Effector memory CD8-positive, alpha-beta T cell (primary cell): ENCODE measurements at places on chromosomes 7 and 10.

- no peak for DNase-seq
These were observed 651 bp upstream of the ARPC1A start for GRCh38 chr7:99325001-99325493.

- DNase-seq, result no peak
These were observed 463 bp upstream of the LRRTM3 start for GRCh38 chr10:66925373-66925772.

- DNase-seq, result no peak
These were observed 336.3 kb downstream of the PTPRN2 start for GRCh38 chr7:158251061-158251965.

- DNase-seq, result no peak
These were observed 106.2 kb downstream of the TWIST1 start for GRCh38 chr7:19011212-19011611.

DNA sequence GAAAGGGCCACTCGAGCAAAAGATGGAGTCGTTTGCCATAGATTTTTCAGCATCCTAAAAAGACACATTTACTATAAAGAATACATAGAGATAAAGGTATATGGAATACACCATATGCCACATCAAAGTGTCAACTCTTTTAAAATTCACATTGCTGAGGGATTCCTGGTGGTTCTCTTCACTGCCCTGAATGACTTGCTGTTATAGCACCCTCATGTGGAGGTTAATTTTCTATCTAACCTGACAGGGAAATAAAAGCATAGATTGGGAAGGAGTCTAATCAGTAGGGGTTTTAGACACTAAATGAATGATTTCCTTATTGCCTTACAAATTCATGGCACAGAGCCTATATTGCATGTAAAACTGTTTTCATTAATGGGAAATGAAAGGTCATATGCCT, 25.9 kb downstream of the DNAH11 start:
- DNase-seq, result no peak

- no peak for DNase-seq
These were observed at the start of gene KCND2 for GRCh38 chr7:120272701-120273475. Gene KCND2, plus strand, starts transcription at chr7:120273175.

- no peak for DNase-seq
These were observed 50.7 kb upstream of the AMPH start for GRCh38 chr7:38681882-38682281.

GRCh38 chr7:139771001-139771956, 6.5 kb downstream of the HIPK2 start:
- no peak for DNase-seq

DNA sequence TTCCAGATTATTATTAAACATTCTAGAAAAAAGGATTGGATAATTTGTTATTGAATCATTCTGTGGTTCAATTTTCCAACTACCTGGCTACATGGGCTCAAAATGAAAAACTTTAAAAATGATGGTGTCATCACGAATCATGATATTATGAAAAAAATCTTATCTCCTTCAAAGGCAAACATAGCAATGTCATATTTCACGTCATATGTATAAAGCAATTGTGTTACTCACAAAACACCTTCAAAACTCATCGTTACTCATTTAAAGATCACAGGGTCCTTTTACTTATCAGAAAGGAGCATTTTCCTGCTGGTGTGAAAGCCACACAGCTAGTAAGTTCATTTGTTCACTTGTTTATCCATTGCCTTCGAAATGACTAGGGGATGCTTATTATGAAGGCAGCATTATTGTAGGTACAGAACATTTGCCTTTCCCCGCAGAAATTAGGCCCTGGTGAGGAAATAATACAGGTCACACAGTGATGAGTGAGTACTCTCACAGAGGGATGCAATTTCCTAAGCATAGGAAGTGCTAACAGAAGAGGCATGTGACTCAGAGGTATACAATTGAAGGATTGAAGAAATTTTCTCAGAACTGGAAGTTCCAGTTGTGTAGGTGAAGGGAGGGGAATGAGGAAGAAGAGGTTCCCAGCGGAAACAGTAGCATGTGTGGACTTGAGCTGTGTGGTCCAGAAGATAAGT, 478.7 kb downstream of the INHBA start:
- DNase-seq, result no peak

DNA sequence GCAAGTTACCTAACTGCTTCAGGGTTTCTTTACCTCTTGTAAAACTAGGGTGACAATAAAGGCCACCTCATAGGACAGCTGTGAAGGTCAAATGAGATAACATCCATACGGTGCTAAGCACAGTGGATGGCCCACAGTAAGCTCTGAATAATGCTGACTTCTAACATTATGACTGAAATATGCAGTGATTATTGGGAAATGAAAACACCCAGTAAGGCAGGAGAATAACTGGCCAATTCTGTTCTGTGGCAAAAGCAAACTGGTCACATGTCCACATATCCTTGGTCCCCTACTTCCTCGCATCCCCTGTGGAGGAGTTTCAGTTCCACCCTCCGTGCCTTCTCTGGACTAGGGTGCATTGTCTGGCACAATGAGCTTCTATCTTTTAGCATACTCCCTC, 1.4 kb downstream of the CUBN start:
- no peak for DNase-seq

DNA sequence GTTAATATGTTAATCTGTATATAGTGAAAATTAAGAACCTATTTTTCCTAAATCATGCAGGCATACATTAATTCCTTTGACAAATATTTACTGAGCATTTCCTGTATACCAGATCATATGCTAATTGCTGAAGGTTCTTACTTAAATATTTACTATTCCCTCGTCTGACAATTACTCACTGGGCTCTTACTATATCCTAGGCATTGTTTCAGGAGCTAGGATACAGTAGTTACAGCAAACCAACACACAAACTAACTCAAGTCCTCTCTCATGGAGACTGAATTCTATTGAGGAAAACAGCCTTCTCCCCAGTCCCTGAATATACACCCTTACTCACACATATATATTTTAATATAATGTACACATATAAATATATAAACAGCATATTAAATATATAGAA, 786.0 kb downstream of the NRG3 start:
- DNase-seq, result no peak

DNA sequence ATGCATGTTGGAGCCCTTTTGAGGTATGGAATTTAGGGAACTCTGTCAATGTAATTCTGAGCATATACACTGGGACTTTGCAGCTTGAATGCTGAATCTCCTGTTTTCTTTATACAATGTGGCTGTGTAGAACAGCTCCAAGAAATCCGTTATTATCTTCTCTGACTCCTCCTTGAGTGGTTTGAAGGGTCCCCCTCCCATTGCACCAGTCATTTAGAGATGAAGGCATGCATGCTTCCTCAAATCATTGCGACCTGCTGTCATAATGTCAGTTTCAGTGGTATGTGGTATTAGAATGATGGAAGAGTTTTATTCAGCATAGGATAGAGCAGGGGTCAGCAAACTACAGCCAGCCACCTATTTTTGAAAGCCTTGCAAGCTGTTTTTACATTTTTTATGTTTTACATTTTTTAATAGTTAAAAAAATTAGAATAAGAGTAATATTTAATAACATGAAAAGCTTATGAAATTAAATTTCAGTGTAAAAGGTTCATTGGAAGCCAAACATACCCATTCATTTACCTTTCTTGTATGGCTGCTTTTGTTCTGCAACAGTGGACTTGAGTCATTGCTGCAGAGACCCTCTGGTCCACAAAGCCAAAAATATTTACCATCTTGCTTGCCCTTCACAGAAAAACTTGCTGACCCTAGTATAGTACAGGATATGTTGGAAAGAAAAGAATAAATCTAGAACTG, 8.1 kb downstream of the STK17A start:
- no peak for DNase-seq

- no peak for DNase-seq
These were observed 366.1 kb upstream of the BMPER start for GRCh38 chr7:33539198-33539597.
